Astrocyte of the spinal cord (primary cell): ENCODE measurements at places on chromosomes 6 and 20.

DNA sequence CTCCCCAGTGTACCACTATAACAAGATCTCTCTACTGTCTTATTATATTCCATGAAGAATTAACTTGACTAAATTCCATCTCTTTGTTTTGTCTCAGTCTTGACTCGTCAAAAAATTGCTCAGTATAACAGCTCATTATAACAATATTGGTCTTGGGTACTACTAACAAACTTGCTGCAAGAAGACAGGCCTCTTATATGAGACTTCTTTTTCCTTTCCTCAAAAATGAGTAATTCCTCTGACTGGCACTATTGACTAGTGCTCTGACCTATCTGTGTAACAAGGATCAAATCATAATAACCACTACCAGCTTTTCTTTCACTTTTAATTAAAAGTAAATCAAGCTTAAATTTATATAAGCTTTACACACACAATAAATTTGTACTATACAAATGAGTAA, 91.3 kb upstream of the THEMIS start:
- DNase-seq = no peak

DNA sequence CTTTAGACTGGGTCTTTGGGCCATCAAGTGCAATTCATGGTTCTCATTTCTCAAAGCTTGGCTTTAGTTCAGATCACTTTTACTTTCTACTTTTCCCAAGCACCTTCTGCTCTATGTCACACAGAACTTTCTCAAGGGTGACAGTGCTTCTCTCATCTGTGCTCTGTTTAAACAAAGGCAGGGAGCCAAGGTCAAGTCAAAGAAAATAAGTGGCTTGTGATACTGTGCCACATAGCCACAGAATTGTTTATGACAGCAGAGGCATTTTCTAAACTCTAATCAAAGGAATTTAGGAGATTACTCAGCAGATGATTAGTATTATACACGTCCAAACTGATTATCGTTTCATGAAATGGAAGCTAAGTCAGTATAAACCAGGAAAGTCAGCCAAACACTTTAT, 348.0 kb downstream of the HDGFL1 start:
- DNase-seq = no peak

DNA sequence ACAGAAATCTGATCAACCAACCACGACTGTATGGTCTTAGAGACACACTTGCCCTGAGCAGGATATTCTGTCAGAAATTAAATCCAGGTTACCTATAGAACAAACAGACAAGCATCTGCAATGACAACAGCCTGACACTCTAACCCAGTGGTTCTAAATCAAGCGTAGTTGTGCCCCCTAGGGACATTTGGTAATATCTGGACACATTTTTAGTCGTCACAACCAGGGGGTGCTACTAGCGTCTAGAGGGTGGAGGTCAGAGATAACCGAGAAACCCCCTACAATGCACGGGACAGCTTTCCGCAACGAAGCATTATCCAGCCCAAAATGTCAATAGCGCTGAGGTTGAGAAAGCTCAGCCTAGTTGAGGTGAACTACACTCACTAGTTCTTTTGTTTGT, 32.3 kb downstream of the ID4 start:
- DNase-seq = no peak

DNA sequence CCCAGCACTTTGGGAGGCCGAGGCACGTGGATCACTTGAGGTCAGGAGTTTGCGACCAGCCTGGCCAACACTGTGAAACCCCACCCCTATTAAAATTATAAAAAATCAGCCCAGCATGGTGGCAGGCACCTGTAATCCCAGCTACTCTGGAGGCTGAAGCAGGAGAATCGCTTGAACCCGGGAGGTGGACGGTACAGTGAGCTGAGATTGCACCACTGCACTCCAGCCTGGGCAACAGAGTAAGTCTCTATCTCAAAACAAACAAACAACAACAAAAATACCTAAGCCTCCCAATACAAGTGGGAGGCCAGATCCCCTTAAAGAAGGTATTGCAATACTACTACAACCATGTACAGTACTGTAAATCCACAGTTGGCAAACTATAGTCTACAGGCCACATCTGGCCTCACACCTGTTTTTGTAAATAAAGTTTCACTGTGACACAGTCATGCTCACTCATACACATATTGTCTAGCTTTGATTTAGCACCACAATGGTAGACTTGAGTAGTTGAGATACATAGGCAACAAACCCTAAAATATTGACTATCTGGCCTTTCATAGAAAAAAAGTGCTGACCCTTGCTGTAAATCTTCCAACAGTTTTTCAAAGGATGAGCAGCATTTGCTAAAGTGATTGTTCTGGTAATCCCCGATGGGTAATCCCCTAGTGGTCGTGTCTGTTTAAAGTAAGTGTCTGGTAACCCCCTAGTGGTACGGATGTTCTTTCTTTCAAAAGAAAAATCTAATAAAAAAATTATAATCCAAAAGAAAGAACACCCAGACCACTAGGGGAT, 202.0 kb downstream of the RNGTT start:
- no peak for DNase-seq

DNA sequence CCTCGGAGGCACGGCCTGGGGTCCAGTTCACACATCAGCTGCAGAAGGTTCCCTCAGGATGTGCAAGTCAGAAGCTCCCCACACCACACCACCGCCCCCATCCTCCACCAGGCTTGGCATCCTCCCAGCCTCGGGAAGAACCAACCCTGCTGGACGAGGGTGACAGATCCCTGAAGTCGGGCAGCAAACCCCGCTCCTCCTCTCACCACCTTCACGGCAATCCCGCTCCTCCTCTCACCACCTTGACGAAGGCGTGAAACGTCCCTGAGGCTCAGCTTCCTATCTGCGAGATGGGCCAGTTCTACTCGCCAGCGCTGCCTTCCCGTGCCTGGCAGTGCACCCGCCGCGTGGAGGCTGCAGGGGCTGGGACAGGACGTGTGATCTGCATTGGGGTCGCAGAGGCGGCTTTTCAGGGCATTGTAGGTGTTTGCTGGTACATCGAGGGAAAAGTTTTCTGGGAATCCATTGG, 327.0 kb downstream of the TAF4 start:
- no peak for DNase-seq

- no peak for DNase-seq
Measured at GRCh38 chr20:24604966-24605665, 135.7 kb downstream of the SYNDIG1 start.

- no peak for DNase-seq
Measured at GRCh38 chr6:136959471-136959891, 37.4 kb downstream of the SLC35D3 start.

- no peak for DNase-seq
Measured at GRCh38 chr6:158848490-158848895, 29.3 kb upstream of the EZR start.

DNA sequence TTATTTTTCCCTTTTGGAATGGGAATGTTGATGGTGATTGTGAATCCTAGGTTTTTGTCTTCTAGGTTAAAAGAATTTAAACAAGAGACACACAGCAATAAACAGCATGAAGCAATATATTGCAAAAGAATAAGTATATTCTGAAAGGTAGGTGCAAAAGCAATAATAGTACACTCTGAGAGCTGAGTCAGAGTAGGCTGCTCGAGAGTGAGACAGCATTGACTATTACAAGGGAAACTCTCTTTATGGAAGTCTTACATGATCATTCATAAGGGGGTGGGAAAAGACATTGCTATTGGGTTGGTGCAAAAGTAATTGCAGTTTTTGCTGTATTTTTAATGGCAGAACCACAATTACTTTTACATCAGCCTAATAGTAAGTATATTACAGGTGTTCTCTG, 25.0 kb downstream of the FBXO5 start:
- no peak for DNase-seq

GRCh38 chr6:23176471-23176870, 607.1 kb downstream of the HDGFL1 start:
- DNase-seq = no peak

DNA sequence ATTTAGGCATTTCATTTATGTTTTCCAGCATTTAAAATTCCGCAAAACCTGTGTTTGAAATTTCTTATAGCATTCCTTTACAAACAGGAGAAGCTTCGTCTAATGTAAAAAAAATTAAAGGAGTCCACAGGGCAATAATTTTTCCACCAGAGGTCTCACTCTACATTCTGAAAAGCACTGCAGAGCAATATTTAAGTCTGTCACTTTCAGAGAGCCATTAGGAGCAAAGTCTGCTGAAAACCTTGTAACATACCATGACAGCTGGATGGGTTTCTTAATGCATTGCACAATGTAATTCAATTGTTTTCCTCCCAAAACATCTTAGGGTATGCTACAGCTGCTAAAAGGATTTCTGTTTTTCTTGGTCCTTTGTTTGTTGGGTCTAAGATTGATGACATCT, 18.0 kb downstream of the BAG2 start:
- DNase-seq = peak; percentile 57

GRCh38 chr6:50853939-50854338, 35.3 kb downstream of the TFAP2B start:
- no peak for DNase-seq

- DNase-seq = no peak
Measured at GRCh38 chr6:81838724-81839426, 86.4 kb upstream of the TENT5A start.

GRCh38 chr6:70107852-70108629, 194.8 kb downstream of the COL9A1 start:
- DNase-seq = peak; percentile 50

DNA sequence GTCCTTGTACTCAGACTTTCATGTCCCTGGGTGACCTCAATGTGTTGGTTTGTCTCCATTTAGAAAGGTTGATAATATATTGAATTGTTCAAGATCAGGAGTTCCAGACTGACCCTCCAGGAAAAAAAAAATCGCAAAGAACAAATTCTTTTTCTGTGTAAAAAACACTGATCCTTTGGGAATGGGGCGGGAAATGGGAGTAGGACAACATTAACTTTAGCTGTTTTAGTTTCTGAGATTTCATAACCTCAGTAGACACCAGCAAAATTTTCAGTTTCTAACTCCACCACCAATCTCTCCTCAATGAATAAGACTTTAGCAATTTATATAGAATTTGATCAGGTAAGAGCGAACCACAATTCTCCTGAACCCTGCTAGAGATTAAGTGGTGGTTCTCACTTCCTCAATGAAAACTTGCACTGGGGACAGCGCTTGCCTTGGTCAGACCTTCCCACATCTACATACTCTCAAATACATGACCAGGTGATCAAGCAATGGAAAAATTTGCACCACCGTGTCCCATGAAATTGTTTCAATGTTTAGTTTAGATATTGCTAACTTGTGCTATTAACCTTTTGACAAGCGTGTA, 231.2 kb upstream of the PLN start:
- no peak for DNase-seq

DNA sequence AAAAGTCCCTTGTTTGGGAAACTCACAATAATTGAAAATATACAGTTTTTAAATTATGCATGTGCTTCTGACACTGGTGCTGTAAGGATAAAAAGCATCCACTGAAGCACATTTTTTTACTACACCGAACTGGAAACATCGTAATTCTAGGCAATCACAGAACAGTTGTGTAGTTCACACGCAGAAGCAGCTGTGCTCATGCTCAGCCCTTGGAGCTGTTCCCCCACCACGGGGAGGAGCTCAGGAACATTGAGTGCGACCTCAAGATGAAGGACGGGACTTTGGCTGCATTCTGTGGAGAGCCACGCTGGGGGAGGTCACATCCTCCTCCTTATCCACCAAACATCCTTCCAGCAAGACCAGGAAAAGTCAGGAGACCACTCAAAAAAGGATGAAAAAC, 466.3 kb upstream of the CDH4 start:
- DNase-seq = no peak

- no peak for DNase-seq
Measured at GRCh38 chr6:113357041-113357440, 500.1 kb upstream of the MARCKS start.

DNA sequence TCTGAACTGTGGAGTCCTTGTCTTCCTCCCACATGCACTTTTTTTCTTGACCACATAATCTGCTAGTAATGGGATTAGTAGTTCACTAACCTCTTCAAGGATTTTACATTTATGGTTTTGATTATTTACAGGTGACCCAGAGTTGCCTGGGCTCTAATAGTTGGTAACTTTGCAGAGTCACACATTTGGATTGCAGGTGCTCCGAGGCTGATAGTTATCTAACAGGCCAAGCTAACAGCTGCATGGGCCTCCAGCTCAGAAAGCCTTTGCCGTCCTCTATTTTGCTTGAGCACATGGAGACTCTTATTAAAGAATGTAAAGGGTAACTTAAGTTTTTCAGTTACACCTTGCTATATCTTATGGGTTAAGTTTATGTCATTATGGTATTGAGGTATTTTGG, 95.4 kb downstream of the ANKS1A start:
- DNase-seq = no peak

- peak; percentile 100 for DNase-seq
Measured at GRCh38 chr20:45857114-45857881, at the start of the genes ACOT8 and ZSWIM3. Gene ACOT8, minus strand, starts transcription at chr20:45857392. Its CDS starts 77 bp downstream, at chr20:45857315. Gene ZSWIM3, plus strand, starts transcription at chr20:45857614. Its CDS starts 212 bp downstream, at chr20:45857826.

DNA sequence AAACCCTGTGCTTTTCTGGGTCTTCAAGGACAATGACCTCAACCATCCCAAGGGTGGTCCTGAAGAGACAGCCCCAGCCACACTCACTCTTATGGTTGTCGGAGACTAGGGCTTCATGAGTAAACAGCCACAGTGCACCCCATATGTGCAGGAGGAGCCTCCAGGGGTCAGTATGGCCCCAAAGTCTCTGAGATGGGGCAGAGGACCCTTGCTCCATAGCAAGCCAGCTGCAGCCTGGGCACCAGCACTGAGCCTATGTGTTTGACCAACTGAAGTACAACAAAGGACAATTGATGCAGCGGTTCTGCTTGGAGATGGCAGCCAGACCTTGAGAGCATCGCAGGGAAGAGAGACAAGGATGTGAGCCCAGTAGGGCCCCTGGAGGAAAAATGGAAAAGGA, 112.2 kb downstream of the LRFN2 start:
- no peak for DNase-seq

DNA sequence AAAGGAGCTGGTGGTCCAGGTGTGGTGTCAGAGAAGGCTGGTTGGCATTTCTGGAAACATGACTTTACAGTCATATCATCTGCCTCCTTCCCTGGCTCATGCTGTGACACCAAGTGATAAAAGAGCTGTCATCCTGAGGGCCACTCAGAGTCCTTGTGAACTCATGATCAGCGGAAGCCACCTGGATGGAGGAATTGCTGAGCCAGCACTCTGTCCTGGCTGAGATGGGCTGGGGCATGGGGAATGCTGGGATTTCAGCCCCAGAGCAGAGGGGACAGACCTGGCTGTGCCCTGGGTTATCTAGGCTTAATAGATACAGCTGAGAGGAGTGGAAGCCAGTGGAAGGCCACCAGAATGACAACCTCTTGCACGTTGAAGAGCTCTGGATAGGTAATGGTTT, 214.3 kb downstream of the DHX35 start:
- DNase-seq = no peak

- no peak for DNase-seq
Measured at GRCh38 chr6:165776691-165777090, 113.7 kb upstream of the PDE10A start.

GRCh38 chr20:42341654-42342053, 723.5 kb upstream of the CHD6 start:
- DNase-seq = no peak

DNA sequence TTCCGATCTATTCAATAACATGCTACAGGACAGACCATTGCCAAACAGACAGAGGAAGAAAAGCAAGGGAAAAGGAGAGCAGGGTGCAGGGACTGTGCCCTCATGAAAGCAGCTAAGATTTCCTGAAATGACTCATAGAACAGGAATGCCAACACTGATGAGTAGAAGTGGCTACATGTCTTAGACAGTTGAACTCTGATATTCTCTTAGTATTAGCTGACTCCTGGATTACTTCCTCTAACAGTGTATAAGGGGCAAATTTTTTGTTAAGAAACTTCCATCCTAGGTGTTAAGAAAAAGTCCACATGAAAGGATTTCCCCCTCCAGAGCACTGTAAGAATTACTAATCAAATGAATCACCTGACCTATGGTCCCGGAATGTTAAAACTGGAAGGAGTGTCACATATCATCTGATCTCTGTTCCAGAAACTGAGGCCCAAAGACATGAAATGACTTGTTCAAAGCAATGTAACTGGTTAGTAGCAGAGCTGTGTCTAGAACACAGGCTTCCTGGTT, 224.9 kb downstream of the IBTK start:
- peak; percentile 74 for DNase-seq
